ENCODE measurements at places on chromosomes 7 and 10.
A peak's percentile ranks its signal among the peaks of the same experiment; 100 is the strongest.

DNA sequence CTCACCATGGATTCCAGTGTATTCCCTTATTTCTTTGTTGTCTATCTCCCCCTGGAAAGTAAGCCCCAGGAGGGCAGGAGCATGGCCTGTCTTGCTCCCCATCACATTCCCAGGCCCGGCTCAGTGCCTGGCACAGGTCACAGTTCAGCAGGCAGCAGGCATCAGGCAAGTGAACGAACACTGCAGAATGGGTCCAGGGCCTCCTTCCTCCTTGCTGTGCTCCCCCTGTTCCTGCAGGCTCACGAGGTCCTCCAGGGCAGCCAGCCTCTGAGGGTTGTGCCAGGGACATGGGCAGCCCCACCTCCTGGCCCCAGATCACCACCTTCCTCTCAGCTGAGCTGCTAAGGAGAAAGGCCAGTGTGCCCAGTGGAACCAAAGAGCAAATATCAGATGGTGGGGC is 41.8 kb downstream of the PDLIM1 start:
- DNase-seq = no peak

DNA sequence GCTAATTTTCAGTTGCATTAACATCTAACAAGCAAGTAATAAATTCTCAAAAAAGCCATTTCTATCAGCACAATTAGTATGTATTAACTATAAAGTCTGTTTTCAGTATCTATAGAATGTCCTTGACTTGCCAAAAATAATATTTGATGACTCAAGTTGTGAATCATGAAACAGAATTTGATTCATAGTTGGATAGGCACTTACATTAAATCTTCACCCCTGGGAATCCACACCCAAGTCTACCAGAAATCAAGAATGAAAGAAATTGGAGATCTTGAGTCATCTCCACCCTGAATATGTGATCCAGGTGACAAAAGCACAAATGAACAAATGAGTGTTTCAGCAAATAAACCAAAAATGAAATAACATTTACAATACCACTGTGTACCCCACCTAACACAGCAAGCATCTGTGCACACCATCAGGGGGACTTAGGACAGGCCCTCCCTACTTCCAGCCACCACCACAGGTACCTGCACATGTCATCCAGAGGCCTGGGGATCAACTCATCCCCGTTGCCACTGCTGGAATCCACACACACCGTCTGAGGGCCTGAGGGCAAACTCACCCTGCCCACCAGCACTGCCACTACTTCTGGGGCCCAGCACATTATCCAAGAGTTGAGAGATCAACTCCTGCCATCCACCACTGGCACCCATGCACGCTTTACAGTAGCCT is 160.1 kb downstream of the MTERF1 start:
- DNase-seq = no peak

GRCh38 chr10:110431659-110432058 is 66.0 kb upstream of the DUSP5 start:
- no peak for DNase-seq

DNA sequence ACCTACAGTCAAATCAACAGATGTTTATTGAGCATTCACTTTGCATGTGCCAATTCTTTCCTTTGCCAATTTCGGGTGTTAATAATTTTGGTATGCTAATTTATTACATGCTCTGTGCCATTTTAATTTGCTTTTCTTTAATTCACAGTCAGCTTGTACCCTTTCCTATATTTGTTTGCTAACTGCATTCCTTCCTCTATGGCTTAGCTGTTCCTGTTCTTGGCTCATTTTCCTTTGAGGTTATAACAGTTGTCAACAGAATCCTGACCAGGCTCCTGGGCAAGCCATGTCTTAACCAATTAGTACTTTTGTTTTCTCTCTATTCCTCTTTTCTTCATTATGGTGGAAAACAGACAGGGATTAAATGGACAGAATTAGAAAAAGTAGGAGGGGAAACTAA is 73.6 kb upstream of the RPA3 start:
- DNase-seq = no peak

- no peak for DNase-seq
These were observed 34.2 kb upstream of the SH2B2 start for GRCh38 chr7:102252366-102252982.

DNA sequence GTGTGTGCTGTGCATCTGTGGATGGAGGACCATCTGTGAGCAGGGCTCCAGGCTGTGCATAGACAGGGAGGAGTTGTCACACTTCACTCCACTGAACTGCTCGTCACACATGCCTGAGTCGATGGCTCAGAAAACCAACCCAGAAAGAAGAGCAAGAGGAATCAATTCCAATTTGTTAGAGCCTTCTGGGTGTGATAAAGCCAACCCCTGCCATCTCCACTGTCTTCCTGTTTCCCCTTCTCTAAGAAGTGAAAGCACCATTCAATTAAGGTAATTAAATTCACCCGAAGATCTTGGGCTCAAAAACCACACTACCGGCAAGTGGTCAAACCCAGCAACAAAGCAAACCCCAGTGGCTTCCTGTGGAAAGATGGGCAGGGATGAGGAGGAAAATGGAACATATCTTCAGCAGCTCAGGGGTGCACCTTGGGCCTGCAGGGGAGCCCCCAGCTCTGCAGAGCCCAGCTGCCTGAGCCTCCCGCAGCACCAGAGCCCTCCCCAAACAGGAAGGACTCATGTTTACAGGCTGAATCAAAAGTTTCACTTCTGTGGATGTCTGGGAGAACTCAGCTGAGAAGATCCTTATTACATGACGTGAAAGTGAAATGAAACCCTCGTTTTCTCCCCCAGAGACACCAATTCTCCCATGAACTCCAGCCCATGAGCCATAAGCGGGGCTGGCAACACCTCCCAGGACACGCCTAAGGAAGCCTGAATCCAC is 10.9 kb downstream of the C10orf71 start:
- DNase-seq = no peak

- no peak for DNase-seq
These were observed 73.9 kb downstream of the GRID1 start for GRCh38 chr10:86292462-86293395.

DNA sequence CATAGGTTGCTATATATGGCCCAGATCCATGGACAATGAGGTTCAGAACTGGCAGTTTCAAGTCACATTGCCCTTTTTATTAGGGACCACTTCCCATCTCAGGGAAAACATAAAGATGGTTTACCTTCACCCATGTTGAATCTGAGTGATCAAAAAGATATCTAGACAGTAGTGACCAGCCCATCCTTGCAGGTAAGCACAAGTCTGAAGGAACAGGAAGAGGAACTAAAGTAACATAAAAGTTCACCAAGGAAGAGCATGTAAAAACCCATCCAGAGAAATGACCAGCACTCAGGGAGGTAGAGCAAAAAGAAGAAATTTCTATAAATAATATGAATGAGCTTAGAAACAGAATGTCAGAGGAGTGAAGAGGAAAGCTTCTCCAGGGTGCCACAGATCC is 382.5 kb downstream of the PARD3 start:
- no peak for DNase-seq

DNA sequence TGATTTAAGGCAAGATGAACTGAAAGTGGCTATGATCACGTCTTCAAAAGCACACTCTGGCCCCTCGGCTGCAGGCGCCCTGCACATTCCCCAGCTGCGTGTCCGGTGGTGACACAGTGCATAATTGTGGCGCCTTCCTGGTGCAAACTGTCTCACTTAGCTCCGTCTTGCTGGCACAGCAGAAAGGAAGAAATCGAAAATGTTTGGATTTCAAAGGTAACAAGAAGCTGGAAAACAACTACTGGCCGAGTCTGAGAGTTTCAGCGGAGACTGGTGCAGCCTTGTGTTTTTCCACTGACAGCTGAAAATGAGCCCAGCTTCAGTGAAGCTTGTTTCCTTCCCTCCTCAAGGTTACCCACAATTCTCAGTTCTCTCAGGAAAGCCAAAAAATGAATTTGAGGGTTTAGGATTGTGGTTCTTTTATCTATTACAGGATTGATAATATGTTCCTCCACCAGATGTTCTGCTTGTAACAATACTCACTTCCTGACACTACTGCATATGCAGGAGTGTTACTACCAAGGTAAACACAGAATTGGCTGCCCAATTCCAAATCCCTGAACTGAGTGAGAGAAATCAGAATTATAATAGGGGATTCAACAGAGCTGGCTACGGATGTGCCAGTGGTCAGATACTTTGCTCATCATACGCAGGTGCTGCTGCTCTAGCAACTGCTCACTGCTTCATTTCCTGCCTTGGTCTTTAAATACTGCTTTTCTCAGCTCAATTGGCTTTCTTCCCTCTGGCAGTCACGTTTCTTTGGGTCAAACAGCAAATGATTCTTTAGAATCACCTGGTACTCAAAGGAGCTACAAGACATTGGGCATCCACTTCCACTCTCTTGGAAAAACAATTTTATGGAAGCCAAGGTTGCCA is 63.7 kb downstream of the TRUB1 start:
- DNase-seq = no peak

DNA sequence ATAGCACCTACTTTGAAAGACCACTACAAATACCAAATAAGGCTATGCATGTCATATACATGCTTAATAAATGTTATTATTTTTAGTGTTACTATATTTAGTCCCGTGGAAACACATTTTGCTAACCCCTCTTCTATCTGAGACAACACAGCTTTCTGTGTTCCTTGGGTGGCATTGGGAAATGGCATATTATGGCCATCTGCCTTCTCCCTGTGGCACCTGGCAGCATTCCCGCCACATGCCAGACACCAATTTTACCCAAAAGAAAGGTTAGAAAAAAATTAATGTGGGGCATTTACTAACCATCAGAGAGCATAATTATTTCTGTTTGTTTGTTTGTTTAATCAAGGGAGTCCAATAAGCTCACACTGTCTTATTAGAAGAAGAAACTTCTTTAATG is 168.6 kb upstream of the ETV1 start:
- no peak for DNase-seq

GRCh38 chr7:17983221-17984062 is 43.1 kb upstream of the SNX13 start:
- DNase-seq = no peak

DNA sequence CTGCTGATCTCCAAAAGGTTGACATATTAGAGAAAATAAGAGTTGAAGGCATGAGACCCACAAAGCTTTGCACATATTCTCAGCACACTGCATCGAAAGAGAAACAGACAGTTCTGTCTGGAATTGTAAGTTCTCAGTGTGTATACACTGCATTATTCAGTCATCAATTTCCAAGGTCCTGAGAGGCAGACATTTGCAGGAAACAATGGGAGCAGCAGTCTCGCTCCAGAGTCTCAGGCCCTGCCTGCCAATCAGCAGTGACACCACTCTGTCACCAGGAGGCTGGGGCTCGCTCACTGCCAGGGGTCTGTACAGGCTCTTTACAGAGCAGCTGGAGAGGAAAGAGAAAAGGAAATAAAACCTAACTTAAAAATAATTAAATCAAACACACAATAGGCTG is 36.3 kb downstream of the JAZF1 start:
- no peak for DNase-seq

GRCh38 chr7:95102662-95103061 is 195.3 kb downstream of the PPP1R9A start:
- DNase-seq = no peak

- DNase-seq = no peak
These were observed 220.7 kb upstream of the SHH start for GRCh38 chr7:156032973-156033372.

GRCh38 chr7:79927116-79927515 is 207.5 kb upstream of the GNAI1 start:
- no peak for DNase-seq

GRCh38 chr10:31723106-31723750 is 205.4 kb downstream of the ARHGAP12 start:
- no peak for DNase-seq

GRCh38 chr10:22750131-22750530 is 35.8 kb upstream of the PIP4K2A start:
- no peak for DNase-seq

DNA sequence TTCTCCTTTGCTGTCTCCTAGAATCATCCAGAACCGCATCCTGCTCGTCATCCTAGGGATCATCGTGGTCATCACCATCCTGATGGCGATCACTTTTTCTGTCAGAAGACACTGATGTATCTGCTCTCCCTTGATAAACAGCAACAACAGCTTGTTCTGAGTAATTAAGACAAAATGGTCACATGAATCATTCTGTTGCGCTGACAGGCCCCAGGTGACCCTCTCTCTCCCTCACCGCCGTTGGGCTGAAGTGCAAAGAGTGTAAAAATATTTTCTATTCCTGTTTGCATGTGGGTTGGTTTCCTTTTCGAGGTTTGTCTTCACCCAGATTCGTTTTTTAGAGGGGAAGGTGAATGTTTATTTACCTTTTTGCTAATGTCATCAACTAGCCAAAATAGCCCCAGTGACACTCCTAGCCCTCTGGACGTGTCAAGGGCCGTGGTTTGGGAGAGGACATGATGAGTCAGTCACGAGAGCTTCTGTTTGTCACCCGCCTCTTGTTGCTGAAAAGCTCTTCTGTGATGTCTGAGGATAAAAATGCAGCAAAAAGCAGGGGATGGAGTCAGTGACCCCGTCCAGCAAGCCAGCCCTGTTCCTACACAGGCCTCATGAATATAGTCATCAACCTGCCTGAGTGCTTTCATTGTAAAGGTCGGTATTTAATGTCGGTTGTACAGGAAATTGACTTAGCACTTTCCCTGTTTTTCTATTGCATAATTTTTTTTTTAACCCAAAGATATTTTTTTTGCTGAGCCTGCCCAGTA is 134.6 kb upstream of the TCF7L2 start:
- DNase-seq = peak; percentile 30

GRCh38 chr10:101303087-101303703 is 50.8 kb upstream of the BTRC start:
- DNase-seq = no peak

DNA sequence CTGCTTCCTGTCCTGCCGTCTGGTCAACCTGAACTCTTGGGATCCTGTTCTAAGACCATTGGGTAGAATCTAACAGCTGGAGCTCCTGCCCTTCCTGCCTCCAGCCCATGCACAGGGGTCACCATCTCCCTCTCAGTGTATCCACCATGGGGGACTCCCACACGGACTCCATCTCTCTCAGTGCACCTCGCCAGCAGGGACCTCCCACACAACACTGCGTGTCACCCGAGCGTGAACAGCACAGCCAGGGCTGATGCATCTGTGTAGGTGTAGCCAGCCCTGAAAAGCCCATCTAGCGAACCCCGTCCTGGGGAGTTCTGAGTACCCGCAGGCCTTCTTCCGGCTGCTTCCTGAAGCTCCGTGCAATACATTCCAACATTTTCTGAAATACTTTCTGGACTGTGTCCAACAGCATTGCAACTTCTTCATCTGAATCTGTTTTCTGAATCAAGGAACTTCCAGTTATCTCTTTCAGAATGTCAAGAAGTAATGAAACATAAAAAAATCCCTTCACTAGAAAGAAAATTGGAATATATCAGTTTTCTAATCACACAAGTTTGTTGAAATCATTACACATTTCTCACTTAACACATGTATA is 52.5 kb downstream of the NCAPG2 start:
- no peak for DNase-seq

Measured in GM04503 (cell line).